Stimulated activated CD4-positive, alpha-beta T cell treated with anti-CD3 and anti-CD28 coated beads, TNF-alpha, amount 100 ng/mL, for 24 hours (primary cell): ENCODE measurements at places on chromosomes 6 and 20.
A peak's percentile ranks its signal among the peaks of the same experiment; 100 is the strongest.

- DNase-seq, result no peak
Measured at GRCh38 chr20:59625214-59625922, 21.0 kb downstream of the PHACTR3 start.

DNA sequence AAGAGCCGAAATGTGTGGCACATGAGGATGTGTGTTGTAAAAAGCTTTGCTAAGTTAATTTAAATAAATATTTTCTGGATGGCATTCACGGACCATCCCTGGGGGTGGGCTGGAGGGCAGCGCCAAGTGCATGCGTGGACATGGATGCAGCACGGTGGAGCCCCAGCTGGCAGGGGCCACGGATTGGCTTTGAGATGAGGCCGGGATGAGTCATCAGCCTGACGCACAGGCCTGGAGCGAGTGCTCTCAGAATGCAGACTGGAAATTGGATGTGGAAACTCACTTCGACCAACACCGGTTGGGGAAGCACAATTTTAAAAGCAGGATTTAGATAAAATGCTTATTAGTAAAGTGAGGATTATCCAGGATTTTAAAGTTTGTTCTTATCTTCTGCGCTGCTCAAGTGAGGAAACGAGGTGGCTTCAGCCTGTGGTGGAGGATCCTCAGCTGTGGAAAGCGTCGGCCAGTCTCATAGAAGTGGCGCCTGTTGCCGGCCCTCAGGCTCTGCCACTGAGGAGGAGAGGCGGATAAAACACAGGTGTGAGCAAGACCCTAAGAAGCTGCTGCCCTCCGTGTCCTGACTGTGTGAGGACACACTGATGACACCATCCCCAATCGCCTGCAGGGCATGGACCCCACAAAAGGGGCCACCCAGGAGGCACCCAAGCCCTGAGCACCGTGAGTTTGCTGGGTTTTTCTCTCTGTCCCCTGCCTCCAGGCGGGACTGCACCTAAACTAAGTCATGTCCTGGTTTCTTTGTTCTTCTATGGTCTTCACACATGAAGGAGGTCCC lies 279.7 kb downstream of the CDH4 start:
- no peak for DNase-seq

GRCh38 chr20:48766961-48767960 lies 60.5 kb downstream of the PREX1 start:
- DNase-seq, result no peak

- no peak for DNase-seq
Measured at GRCh38 chr20:52945862-52946522, 26.2 kb upstream of the TSHZ2 start.

DNA sequence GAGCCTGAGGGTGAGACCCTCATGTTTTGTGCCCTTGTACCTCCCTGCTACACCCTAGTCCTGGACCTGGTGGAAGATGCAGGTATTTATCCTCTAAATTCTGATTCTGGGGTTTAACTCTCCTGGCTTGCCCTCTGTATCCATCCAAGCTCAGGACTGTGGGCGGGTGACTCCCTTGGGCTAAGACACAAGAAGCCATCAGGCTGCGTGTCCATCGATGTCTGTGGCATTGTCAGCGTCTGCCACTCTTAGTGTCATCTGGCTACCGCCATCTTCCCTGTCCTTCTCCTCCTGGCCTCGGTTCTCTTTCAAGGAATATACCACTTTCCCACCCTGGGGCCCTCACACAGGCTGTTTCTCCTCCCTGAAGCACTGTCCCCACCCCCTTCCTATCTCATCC lies 28.9 kb upstream of the BLCAP start:
- DNase-seq, result no peak

DNA sequence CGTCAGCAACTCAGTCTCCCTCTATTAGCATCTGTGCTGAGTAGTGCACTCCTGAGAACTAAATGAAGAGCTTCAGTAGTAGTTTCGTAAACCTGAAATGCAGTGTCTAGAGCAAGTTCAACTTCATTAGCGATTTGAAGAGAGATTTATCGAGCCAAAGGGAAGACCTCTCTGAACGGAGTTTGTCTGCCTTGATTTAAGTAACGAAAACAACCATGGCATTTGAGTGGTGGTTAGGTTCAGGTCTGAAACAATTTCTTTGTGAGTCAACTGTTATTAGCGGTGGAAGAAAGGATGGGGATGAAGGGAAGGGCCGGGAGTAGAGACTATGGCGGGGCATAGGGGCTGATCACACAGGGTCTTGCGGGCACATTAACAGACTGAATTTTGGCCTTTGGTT lies 150.5 kb downstream of the BCAS1 start:
- DNase-seq, result no peak

GRCh38 chr20:18983796-18984195 lies 170.2 kb downstream of the SCP2D1 start:
- no peak for DNase-seq

DNA sequence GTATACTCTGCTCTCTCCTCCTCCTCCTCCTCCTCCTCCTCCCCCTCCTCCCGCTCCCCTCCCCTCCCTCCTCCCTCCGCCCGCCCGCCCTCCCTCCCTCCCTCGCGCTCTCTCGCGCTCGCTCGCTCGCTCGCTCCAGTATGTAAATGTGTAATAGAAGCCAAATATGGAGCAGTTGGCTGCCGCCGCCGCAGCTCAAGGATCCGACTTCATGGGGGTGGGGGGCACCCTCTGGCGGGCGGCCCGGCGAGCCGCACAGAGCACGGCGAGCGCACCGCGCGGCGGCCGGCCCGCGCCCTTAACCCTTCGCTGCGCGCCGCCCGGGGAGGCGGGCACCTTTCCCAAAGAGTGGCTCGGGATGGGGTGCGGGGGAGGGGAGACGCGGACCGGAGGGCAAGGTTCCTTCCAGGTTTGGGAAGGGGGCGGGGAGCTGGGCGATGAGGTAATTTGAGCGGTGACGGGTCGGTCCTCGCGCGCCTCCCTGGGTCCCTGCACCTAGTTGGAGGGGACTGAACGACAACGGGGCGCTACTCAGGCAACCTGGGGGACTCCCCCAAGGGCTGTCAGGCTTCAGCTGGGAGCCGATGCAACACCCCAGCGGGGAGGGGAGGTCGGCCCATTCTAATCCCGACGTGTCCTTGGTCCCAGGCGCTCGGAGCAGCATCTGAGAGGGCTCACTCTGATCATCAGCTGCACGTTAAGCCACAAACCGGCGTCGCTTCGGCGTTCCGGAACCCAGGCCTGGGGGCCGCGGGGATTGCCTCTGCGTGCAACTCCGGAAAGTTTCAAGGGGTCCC lies 409 bp upstream of the ATXN1 start:
- DNase-seq, result peak; percentile 64

GRCh38 chr6:117078624-117079023 lies 186.7 kb upstream of the VGLL2 start:
- no peak for DNase-seq

DNA sequence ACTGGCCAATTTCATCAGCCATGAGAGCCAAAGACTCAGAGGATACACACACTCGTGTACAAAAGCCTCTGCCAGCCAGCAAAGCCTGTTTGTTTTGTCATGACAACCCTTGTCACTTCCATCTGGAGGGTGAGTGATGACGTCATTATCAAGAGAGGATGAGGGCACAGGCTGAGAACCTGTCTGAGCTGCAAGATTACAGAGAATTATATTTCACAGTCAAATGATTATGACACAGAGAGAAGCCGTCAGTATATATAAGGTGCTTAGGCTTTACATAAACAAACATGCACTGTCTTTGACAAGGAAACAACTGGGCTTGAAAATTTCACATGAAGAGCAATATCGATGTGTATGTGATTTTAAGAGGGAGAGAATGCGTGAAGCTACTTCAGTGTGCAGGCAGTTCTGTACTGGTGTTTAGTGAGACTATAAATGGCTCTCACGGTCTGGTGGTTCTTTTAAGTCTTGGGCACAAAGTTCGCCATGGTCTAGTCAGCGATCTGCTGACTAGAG lies 36.5 kb upstream of the BCLAF1 start:
- no peak for DNase-seq

DNA sequence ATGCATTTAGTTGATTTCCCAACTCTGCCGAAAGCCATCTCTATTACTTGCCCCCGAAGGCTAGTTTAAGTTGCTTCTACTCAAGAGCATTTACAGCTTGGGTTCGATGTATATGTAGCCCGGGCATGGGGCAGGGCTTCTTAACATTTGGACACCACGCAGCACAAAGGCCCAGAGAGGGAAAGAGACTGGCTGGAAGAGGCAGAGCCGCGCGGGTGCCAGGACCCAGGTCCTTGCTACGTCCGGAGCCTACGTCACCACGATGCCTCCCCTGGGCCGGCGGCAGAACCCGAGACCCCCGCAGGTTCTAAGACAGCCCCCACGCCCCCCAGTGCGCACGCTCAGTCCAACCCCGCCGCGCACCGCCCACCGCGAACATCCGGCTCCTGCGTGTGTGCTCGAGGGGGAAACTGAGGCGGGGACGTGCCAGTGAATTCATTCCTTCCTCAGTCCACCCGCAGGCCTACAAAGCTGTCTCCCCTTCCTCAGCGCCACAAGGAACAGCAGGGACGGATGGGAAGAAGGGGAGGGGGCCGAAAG lies 367 bp upstream of the PCIF1 start:
- DNase-seq, result no peak

DNA sequence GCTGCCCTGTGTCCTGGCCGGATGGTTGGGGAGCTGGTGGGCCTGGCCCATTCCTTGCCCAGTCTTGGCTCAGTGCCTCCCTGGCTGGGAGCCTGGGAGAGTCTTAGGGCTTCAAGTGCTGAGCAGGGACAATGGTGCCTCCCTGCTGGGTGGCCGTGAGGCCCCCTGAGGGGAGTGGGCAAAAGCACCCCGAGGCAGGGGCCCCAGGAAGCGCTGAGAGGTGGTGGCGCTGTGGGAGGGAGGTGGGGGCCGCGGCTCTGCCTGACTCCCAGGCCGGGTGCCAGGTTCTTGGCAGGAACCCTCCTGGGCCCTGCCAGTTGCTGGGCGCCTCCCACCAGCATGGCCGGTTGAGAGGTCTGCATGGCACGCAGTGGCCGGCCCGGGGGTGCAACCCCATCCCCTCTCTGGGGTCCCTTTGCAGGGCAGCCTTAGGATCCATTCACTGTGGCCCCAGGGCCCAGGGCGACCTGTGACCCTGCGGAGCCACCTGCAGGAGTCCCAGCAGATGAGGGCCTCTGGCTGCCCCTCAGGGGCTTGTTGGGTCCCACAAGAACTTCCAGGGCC lies 9.2 kb upstream of the RPS21 start:
- DNase-seq, result no peak

GRCh38 chr6:33428224-33428965 lies 8.5 kb downstream of the SYNGAP1 start:
- peak; percentile 33 for DNase-seq

DNA sequence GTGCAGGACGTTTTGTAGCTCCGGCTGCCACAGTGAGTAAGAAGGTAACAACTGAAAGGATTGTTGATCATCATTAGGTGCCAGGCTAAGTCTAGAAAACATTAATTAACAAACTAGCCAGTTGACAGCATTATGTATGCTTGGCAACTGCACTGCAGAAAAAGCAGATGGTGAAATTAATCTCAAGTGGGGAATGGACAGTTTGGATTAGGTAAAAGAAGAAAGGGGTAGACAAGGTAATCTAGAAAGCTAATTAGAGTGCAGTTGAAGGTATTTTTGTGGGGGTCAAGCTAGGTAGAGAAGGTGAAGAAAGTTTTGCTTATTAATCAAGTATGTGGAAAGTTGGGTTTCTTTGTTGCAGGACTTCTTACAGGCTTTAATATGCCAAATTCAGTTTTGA lies 69.7 kb upstream of the HINT3 start:
- no peak for DNase-seq

- DNase-seq, result no peak
Measured at GRCh38 chr20:38135271-38135650, 29.8 kb downstream of the TGM2 start.

- DNase-seq, result no peak
Measured at GRCh38 chr6:129732034-129732433, 22.1 kb upstream of the ARHGAP18 start.

- no peak for DNase-seq
Measured at GRCh38 chr6:161299726-161300125, 25.9 kb upstream of the AGPAT4 start.

DNA sequence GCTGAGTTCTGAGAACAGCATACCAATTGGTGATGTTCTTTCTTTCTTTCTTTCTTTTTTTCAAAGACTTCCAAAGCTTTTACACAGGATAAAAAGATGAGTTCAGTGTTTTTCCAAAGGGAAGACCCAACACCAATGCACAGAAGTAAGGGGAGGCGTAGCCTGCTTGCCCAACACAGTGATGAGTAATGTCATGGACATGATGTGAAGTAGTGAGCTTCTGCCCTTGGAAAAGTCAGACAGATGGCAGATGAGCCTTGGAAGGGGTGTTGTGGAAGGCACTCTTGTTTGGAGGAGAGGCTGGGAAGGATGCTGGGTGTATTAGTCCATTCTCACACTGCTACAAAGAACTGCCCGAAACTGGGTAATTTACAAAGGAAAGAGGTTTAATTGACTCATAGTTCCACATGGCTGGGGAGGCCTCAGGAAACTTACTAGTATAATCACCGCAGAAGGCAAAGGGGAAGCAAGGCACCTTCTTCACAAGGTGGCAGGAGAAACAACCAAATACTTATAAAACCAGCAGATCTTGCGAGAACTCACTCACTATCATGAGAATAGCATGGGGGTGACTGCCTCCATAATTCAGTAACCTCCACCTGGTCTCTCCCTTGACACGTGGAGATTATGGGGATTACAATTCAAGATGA lies 12.6 kb downstream of the LRP11 start:
- DNase-seq, result no peak

GRCh38 chr6:144181639-144182038 lies 31.3 kb downstream of the STX11 start:
- DNase-seq, result no peak
